ENCODE measurements at places on chromosomes 1 and 21.

DNA sequence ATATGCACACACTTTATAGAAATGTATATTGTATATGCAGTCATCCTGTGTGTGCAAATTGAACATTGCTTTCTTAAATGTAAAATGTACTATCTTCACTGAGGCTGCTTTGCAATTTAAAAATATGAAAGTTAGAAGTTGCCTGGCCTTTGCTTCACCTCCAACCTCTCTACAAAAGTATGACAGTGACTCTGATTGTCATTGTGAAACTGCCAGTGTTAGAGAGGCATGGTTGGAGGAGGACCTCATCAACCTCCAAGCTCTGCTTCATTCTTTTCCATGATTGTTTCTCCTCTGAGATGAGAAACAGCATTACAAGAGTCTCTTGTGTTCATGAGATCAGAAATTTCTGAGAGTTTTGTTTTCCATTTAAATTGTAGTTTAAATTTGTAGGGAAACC is 185.5 kb downstream of the ZC3H11B start:
- no peak for DNase-seq

DNA sequence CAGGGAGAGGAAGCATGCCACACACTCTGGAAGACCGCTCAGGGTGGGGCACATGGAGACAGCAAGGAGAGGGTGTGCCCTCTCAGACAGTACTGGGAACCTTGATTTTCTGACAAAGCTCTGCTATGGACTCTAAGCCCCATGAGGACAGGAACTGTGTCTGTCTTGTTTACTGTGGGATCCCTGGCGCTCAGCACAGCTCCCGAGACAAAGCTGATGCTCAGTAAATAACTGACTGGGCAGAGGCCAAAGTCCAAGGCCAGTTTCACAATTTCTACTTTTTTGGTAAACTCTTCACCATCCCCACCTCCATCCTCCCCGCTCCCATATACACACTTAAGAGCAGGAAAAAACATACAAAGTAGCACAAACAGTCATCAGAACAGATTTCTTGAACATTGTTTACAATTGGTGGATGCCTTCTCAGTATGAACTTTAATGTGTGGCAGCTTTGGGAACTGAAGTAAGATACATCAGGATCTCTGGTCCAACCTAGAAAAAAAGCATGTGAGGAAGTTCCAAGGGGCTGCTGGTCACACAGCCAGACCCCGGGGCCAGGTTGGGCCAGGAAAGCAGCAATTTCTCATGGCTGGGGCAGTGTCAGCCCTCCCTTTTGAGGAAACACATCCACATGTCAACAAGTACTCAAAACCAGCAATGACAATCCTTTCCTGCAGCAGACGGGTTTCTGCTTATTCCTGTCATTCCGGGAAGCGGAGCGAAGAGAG is 5.6 kb upstream of the AHCYL1 start:
- DNase-seq: no peak

DNA sequence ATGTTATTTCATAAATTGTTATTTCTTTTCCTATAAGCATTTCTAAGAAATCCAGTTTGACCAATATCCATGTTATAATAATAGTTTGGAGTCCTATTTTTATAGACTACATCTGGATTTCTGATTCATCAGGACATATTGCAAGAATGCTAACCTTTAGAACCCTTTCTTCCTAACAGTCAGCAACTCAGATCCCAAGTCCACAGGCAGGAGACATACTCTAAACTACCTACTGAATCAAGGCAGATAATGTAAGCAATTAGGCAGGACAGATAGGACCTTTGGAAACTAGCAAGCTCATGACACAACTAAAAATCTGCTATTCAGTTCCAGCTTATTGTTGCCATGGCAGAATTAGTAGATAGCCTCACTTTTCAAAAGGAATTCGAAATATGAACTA is 104.1 kb downstream of the DENND1B start:
- DNase-seq: no peak

GRCh38 chr1:93715529-93716126 is 34.0 kb upstream of the BCAR3 start:
- no peak for DNase-seq

DNA sequence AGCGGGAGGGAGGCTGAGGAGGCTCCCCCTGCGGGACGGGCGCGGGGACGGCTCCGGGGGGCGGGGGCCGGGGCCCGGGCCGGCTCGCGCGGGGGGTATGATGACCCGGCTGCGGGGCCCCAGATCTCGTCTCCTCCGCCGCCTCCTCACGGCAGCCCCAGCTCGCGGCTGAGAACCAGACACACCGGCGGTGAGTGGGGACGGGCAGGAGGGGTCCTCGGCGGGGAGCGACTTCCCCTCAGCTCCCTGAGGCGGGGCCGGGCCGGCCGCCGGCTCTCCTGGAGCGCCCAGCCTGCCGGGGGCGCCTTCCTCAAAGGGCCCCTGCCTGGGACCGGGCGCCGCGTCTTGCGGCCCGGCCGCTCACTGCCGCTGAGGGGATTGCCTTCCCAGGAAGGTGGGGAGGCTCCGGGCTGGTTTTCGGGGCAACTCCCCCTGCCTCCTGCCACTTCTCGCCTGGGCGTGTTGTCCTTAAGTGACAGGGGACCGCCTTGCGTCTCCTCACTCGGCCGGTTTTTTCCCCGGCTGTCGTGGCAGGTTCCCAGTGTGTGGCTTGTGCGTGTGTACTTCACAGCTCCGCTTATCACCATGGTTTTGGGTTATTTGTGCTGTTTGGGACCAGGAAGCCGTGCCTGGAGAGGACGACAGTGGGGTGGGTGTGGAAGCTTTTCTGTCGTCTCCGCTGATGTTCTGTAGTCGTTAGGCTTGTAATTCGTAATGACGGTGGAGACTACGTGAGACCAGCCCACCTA is 800 bp downstream of the HIPK1 start:
- DNase-seq: peak; percentile 87

GRCh38 chr1:93221913-93222312 is 41.4 kb downstream of the CCDC18 start:
- DNase-seq: no peak

DNA sequence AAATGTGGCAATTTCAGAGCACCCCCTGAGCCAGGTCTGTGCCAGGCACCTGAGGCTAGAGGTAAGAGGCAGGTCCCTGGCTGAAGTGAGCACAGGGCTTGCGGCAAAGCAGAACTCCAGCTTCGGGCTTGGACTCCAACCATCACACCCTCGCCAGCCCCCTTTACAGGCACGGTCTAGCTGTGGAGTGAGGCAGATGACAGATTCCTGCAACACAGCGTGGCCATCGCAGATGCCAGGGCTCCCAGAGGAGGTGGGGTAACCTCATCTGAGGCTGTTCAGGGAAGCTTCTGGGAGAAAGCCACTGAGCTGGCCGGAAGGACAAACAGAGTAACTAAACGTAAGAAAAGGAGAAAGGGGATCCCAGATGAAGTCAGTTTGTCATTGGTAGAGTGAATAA is 55.6 kb upstream of the CASZ1 start:
- DNase-seq: no peak

DNA sequence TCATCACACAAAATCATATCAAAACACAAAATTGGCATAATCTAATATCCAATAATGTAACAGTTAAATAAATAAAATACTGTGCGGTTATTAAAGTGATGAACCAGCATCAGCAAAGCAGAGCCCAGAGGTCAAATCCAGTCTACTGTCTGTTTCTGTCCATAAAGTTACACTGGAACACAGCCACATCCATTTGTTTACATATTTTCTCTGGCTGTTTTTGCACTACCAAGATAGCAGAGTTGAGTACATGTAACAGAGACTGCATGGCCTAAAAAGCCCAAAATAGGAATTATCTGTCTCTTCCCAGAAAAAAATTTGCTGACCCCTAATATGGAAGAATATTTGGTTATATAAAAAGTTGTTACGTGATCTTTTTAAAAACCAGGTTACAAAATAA is 242.2 kb upstream of the DMRTA2 start:
- DNase-seq: no peak

DNA sequence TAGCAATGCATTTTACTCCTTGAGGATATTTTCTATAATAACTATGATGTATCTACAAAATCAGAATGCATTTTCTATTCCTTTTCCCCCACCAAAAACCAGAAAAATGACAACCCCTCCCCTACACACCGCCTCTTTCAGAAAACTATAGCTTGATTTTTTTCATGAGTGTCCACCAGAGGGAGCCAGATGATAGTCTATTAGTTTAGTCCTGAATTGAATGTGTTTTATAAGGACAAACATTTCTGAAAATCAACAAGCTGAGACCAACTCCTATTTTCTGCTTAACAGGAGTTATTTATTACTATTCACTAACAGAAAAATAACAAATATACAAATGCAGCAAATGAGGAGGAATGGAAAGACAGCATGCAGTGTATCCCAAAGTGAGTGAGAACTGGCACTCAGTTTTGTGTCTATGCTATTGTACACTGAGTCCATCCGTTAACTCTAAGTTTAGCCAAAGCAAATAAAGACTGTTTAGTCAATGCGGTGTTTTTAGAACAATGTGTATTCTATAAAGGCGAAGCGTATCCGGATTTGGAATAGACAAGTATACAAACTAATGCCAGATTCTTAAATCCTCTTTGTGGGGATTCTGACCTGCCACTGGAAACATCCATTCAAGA is 182.6 kb downstream of the VAV3 start:
- peak; percentile 55 for DNase-seq

- no peak for DNase-seq
Measured at GRCh38 chr1:55323760-55324159, 108.6 kb upstream of the USP24 start.

GRCh38 chr1:54417123-54417522 is 10.9 kb upstream of the SSBP3 start:
- DNase-seq: no peak

- DNase-seq: no peak
Measured at GRCh38 chr1:110594456-110595352, 11.5 kb downstream of the KCNA2 start.

GRCh38 chr21:35692311-35692710 is 368.0 kb downstream of the SETD4 start:
- no peak for DNase-seq

All from central memory CD4-positive, alpha-beta T cell (primary cell).